ENCODE measurements at places on chromosomes 16 and 17. TPM values are rescaled to one million over a fixed set of nuclear protein-coding genes. Genes with fewer than 3 reads are reported as not detected.

Gene PPP1R27
- total RNA-seq = 1.3 TPM

Gene CCL3
- 0.19 TPM for total RNA-seq

Gene RGS11
- 2.9 TPM for total RNA-seq

Gene ITGA2B
- 2.0 TPM for total RNA-seq

Gene RAB26
- 20.2 TPM for total RNA-seq

Gene STARD3
- 31.4 TPM for total RNA-seq

Gene ITGAD
- total RNA-seq = 0.35 TPM

Gene TPSG1
- total RNA-seq = 0.11 TPM

Gene CACNG4
- total RNA-seq = 2.3 TPM

Gene TERB1
- total RNA-seq = 0.70 TPM

Gene RBFOX1
- total RNA-seq = 60.7 TPM

Gene TLCD2
- 0.85 TPM for total RNA-seq

Gene TP53TG3B
- total RNA-seq = not detected

Gene MT3
- 8.7 TPM for total RNA-seq

Gene CCL17
- not detected for total RNA-seq

Gene CBX2
- 42.7 TPM for total RNA-seq

Gene HOXB5
- 48.8 TPM for total RNA-seq

Gene MEIOC
- total RNA-seq = 0.83 TPM

Gene NPIPB6
- total RNA-seq = 2.7 TPM

Gene CRYBA1
- total RNA-seq = 0.54 TPM

Gene NOTUM
- total RNA-seq = 0.52 TPM

Gene CDH16
- total RNA-seq = 0.24 TPM

Gene MAF
- total RNA-seq = 4.4 TPM

Gene RRAD
- 1.0 TPM for total RNA-seq

Gene FADS6
- 0.19 TPM for total RNA-seq

Gene NT5M
- 9.2 TPM for total RNA-seq

Gene EXOC3L1
- total RNA-seq = 0.29 TPM

Gene RSAD1
- 13.7 TPM for total RNA-seq

Data from motor neuron (in vitro differentiated cells).